ENCODE measurements at places on chromosomes 12 and 14. TPM values are rescaled to one million over a fixed set of nuclear protein-coding genes. Genes with fewer than 3 reads are reported as not detected.
A peak's percentile ranks its signal among the peaks of the same experiment; 100 is the strongest.

DNA sequence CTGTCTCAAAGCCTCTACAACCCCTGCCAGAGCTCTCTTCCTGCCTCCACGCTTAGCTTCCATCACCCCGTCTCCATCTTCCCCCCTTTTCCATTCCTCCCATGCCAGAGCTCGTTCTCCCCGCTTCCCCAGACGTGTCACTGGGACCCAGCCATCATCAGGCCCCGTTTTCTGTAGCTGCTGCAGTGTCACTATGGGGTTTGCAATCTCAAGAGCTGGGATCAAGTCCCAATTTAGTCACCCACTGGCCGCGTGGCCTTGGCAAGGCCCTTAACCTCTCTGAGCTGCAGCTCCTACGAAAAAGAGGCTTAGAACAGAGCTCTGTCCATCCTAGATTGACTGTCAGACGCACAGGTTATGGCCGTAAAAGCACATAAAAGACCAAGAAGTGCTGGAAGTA is 901 bp upstream of the FAIM2 start:
- H3K36me3 ChIP-seq: no peaks in the 10 kb centered on the region
- DNase-seq: no peak
- no peak overlapping the region for H3K27ac ChIP-seq
- H3K4me3 ChIP-seq: peak overlapping the region; percentile 63
- H3K27me3 ChIP-seq: peaks cover 25% of the 10 kb centered on the region
- H3K4me1 ChIP-seq: peaks cover 8% of the 10 kb centered on the region

DNA sequence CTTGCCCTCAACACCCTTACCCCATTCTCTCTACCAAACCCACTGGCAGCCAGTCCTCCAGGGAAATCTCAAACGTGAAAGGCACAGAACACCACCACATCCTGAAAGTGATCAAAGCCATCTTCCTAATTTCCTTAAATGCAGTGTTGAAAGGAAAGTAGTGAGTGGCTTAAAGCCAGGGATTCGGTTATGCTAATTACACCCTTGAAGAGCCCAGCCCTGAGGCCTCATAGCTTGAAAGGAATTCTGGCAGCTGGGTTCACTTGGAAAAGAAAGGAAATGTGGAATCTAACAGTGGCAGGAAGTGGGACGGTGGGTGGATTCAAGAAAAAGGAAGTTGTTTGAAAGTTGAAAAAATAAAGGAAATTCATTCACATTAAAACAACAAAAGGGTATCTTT is 73.0 kb upstream of the FICD start:
- H3K27ac ChIP-seq: no peak overlapping the region
- H3K4me1 ChIP-seq: no peaks in the 10 kb centered on the region
- no peak overlapping the region for H3K4me3 ChIP-seq
- no peaks in the 10 kb centered on the region for H3K36me3 ChIP-seq
- peaks cover 6% of the 10 kb centered on the region for H3K27me3 ChIP-seq

PRB2 gene
- total RNA-seq: not detected

GRCh38 chr14:51576879-51577278 is 74.8 kb upstream of the FRMD6 start:
- no peak for DNase-seq
- H3K4me3 ChIP-seq: no peak overlapping the region
- no peak overlapping the region for H3K27ac ChIP-seq
- no peaks in the 10 kb centered on the region for H3K4me1 ChIP-seq

DNA sequence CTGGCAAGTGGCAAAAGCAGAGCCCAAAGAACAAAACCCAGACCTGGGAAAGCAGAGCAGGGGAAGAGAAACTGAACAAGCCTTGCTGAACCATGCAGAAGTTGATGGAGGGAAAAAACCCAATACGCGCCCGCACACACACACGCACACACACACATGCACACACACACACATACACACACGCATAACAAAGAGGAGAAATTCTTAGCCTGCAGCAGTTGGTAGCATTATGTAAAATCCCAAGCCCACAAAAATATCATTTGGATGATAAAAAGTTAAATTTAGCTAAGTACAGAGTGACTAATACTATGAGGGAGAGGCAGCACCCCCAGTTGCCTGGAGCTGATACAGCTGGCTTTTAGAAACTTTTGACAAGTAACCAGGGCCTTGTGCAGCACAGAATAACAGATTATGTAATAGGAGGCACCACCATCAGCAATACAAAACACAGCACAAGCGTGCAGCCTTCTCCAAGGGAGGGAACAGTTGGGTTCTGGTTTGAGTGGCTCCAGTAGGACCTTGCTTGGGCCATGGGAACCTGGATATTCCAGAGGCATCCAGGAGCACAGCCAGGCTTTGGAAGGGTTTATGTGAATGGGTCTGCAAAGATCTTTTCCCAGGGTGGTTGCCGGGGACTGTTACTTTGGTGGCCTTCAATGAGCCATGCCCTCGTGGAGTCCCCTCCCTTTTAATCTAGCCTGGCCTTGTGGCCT is 35.3 kb downstream of the PITPNM2 start:
- H3K27ac ChIP-seq: no peak overlapping the region
- H3K4me1 ChIP-seq: peaks cover 36% of the 10 kb centered on the region
- DNase-seq: no peak
- H3K27me3 ChIP-seq: no peaks in the 10 kb centered on the region
- H3K4me3 ChIP-seq: no peak overlapping the region

PTPRB gene
- total RNA-seq: not detected

OR6C2 gene
- total RNA-seq: not detected

GRCh38 chr12:97609957-97610356 is 147.4 kb downstream of the RMST start:
- no peak overlapping the region for H3K4me3 ChIP-seq
- H3K27ac ChIP-seq: no peak overlapping the region
- no peak for DNase-seq
- no peaks in the 10 kb centered on the region for H3K4me1 ChIP-seq
- H3K27me3 ChIP-seq: no peaks in the 10 kb centered on the region

- peak overlapping the region; percentile 97 for H3K27ac ChIP-seq
- H3K36me3 ChIP-seq: peaks cover 48% of the 10 kb centered on the region
- peak; percentile 61 for DNase-seq
- peaks cover 31% of the 10 kb centered on the region for H3K4me1 ChIP-seq
- H3K27me3 ChIP-seq: no peaks in the 10 kb centered on the region
- H3K4me3 ChIP-seq: peak overlapping the region; percentile 96
Observed at GRCh38 chr12:6852651-6853354, 853 bp downstream of the USP5 start.

DNA sequence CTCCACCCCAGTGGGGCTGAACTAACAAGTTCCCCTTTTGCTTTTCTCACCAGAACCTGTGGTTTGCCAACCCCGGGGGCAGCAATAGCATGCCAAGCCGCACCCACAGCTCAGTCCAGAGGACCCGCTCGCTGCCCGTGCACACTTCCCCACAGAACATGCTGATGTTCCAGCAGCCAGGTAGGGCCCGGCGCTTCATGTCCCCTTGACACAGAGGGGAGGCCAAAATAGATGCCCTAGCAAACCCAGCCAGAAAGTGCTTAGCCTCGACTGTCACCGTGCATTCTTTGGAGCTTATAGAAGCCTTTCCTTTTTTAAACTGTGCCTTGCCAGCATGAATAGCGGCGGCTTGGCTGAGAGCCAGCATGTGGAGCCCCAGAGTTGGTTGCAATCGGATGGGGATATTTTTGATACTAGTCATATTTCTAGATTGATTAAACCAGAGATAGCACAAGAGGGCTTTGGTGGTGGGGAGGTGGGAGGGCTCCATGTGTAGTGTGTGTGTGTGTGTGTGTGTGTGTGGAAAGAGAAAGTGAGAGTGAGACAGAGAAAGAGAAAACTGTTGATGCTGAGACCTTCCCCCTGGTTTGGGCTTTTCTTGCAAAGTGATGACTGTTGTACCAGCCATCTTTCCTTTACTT is 126.1 kb downstream of the GCH1 start:
- H3K27me3 ChIP-seq: peaks cover 35% of the 10 kb centered on the region
- peak; percentile 59 for DNase-seq
- H3K4me1 ChIP-seq: peaks cover 49% of the 10 kb centered on the region
- H3K27ac ChIP-seq: peak overlapping the region; percentile 72
- peak overlapping the region; percentile 51 for H3K4me3 ChIP-seq

DNA sequence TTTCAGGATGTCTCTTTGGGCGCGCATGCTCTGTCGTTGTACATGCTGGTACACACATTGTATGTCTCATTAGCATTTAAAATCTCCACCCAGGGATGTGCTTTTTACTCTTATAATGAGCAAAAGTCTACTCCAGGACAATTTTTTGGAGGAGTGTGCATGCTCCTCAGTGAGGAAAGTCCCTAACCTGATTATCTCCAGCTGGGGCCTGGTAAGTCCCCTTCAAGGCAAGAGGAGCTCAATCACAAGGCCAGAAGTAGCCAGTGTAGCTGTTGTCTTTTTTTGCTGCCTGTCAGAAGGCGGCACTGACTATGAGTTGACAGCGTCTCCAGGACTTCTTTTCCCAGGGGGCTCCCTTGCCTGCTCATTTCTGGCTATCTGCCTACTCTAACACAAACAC is 218.3 kb upstream of the CNTN1 start:
- no peaks in the 10 kb centered on the region for H3K27me3 ChIP-seq
- H3K27ac ChIP-seq: no peak overlapping the region
- H3K4me1 ChIP-seq: no peaks in the 10 kb centered on the region

ATL1 gene
- 1.3 TPM for total RNA-seq

DNA sequence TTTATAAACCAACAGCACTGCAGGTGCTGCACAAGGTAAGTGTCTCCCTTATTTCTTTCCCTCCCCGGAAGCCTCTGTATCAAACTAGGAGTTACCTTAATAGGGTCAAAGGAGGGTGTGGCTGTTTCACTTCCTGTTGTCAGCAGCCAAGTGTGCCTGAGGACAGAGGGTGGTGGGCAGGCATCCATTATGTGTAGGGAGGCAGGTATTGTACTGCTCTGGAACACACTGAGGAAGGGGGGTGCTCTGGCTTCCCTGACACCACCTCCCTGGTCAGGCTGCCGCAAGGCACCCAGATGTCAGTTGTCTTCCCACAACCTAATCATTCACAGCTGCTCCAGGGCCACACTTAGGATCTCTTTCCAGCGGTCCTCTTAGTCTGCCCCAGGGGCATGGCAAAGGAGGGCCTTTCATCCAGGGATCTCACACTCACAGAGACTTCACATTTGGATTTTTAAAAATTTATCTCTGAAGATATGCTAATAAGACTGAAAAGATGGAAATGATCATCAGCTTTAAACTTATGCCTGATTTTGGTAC is 132.0 kb upstream of the ARHGAP5 start:
- H3K4me3 ChIP-seq: no peak overlapping the region
- peaks cover 11% of the 10 kb centered on the region for H3K27me3 ChIP-seq
- no peaks in the 10 kb centered on the region for H3K36me3 ChIP-seq
- no peak for DNase-seq
- peaks cover 23% of the 10 kb centered on the region for H3K4me1 ChIP-seq
- no peak overlapping the region for H3K27ac ChIP-seq

VDR gene
- 312 TPM for total RNA-seq

DNA sequence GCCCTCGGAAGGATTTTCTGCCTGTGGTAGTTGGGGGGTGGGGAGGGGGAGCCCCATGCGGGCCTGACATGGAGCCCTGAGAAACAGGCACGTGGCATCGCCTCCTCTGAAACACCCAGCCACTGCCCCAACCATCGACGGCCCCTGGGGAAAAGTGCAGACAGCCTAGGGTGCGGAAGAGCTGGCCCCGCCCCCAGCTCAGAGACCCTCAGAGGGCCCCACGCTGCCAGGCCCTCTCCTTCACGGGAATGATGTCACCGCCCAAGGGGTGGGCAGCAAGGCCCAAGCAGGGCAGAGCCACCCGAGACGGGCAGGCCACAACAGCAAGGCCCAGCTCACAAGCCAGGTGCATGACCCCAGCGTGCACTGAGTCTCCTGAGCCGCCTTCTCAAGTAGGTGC is 26.2 kb downstream of the BEGAIN start:
- DNase-seq: no peak
- H3K4me1 ChIP-seq: peaks cover 5% of the 10 kb centered on the region
- peaks cover 11% of the 10 kb centered on the region for H3K27me3 ChIP-seq

DNA sequence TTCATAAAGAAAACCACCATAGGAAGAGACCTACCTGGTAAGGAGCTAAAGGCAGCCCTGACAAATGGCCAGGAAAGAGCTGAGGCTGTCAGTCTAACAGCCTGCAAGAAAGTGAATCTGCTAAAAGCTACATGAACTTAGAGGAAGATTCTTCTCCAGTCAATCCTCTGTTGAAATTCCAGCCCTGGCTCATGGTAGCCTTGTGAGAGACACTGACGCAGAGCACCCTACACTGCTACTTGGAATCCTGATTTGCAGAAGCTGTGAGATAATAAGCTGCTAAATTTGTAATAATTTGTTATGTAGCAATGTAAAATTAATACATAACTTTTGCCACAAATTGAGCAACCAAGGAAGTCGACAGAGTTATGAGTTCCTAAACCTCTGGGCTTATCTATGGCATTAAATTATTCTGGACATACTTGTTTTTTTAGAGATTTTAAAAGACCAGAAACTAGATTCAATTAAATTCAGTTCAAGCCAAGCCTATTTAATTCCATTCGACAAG is 257.0 kb downstream of the ETNK1 start:
- H3K4me3 ChIP-seq: no peak overlapping the region
- no peak for DNase-seq
- H3K27me3 ChIP-seq: no peaks in the 10 kb centered on the region
- H3K4me1 ChIP-seq: no peaks in the 10 kb centered on the region

ARMH4 gene
- 0.18 TPM for total RNA-seq

DNA sequence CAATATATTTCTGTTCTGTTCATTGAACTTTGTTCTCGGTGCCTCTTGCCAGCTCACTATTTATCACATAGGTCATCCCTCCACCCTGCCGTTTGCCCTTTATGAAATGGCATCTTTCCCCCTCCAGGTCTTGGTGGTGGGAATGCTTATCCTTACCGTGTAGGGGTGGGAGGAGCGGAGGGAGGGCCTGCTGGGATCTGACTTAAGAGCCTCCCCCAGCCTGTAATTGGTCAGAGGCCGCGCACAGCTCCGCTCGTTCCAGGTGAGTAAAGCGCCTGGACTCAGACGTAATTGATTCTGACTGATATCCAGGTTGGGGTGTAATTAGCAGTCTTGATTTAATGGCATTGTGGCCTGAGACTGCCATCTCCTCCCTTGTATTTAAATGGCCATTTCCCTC is 185.3 kb downstream of the TSPAN9 start:
- no peak for DNase-seq
- H3K36me3 ChIP-seq: no peaks in the 10 kb centered on the region
- H3K4me3 ChIP-seq: no peak overlapping the region
- no peak overlapping the region for H3K27ac ChIP-seq

- H3K27me3 ChIP-seq: no peaks in the 10 kb centered on the region
- H3K4me3 ChIP-seq: no peak overlapping the region
- H3K4me1 ChIP-seq: peaks cover 12% of the 10 kb centered on the region
- DNase-seq: no peak
- H3K27ac ChIP-seq: no peak overlapping the region
Observed at GRCh38 chr14:68085742-68086141, 266.2 kb downstream of the RAD51B start.

GRCh38 chr12:67045650-67046049 is 223.5 kb upstream of the CAND1 start:
- DNase-seq: no peak
- H3K36me3 ChIP-seq: no peaks in the 10 kb centered on the region
- H3K27ac ChIP-seq: no peak overlapping the region
- H3K4me1 ChIP-seq: no peaks in the 10 kb centered on the region
- no peak overlapping the region for H3K4me3 ChIP-seq
- peaks cover 8% of the 10 kb centered on the region for H3K27me3 ChIP-seq

PAPLN gene
- total RNA-seq: 0.75 TPM

All from activated T-helper 2 cell treated with anti-CD3 and anti-CD28 coated beads, Interferon-gamma antibody, Interleukin-2, Interleukin-4, amounts not matched to agents 10 μg/mL and 5 μg/mL and 100 μg/mL, durations not matched to agents 14 hours and 24 hours and 36 hours (primary cell).